Fibroblast of skin of scalp (primary cell): ENCODE measurements at places on chromosomes 3 and 15.
A peak's percentile ranks its signal among the peaks of the same experiment; 100 is the strongest.

DNA sequence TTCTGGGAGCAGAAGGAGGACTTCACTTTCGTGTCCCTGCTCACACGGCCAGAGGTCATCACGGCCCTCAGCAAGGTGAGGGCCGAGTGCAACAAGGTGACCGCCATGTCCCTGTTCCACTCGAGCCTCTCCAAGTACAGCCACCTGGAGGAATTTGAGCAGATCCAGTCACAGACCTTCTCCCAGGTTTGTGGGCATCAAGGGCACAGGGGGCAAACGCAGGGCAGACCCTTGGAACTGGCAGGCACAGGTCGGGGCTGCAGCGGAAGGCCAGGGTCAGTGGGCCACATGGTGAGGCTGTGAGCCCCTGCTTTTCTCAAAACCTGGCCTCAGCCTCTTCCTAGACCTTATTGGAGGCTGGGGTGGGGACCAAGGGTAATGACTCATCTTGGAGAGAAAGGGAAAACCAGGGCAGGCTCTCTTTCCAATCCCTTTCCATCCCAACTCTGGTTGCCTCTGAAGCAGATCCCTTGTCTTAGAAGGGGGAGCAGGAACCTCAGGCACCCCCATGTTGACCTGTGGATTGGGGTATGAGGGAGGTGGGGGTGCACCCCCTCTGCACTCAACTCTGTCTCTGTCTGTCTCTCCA is 29.5 kb downstream of the DNAH1 start:
- peak; percentile 18 for DNase-seq

- no peak for DNase-seq
These were observed 88.0 kb downstream of the CRTC3 start for GRCh38 chr15:90617668-90618097.

DNA sequence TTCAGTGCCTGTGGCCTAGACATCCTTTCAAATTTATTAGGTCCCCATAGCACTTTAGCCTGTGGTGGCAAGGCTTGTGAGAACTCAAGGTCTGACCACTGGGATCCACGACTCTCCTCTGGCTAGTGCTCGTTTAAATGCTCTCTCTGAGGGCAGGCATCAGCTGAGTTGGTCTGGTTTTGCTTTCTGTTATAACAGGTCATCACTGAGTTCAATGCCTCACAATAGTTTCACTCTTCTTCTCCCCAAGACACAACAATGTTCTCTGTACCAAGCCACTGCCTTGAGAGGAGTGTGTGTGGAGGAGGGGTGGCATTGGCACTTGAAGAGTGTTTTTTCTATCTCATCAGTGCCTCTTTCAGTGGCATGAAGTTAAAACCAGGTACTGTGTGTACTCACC is 7.6 kb downstream of the OR5K4 start:
- no peak for DNase-seq

GRCh38 chr3:65746848-65747247 is 291.9 kb downstream of the MAGI1 start:
- no peak for DNase-seq

- peak; percentile 95 for DNase-seq
These were observed 183.2 kb downstream of the P3H2 start for GRCh38 chr3:189937302-189938127.

DNA sequence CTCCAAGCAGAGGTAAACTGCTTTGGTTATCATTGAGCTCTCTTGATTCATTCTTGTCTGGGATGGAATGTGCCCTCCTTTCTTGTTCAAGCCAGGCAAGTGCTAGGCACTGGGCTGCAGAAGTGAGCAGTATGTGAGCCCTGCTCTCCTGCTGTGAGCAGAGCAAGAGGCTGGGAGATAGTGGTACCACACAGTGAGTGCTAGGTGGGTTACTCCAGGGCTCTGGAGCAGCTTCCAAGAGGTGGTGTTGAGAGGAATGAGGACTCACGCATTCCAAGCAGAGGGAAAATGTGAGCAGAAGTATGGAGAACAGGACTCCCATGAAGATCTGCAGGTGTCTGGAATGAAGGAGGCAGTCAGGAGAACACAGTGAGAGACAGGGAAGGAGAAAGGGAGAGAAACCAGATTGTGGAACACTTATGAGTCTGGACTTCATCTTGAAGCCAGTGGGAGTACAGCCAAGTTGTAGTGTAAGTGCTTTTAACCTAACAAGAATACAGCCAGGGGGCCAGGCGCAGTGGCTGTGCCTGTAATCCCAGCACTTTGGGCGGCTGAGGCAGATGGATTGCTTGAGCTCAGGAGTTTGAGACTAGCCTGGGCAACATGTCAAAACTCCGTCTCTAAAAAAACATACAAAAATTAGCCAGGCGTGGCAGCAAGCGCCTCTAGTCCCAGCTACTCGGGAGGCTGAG is 199.9 kb upstream of the CTDSPL start:
- DNase-seq: no peak

DNA sequence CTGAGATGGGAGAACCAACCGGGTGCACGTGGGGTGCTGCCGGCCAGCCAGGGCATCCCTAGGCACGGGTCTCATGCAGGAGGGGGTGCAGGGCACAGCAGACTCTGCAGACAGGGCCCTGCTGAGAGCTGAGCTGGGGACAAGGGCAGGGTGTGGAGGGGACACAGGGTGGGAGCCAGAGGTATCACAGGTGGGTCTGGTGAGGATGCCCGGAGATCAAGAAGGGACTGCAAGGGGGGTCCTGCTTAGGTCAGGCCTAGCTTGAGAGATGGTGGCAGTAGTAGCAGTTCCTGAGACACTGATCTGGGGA is 39.5 kb upstream of the PRR23E start:
- DNase-seq: no peak

- no peak for DNase-seq
These were observed 32.2 kb downstream of the PTPRG start for GRCh38 chr3:61593446-61594029.

DNA sequence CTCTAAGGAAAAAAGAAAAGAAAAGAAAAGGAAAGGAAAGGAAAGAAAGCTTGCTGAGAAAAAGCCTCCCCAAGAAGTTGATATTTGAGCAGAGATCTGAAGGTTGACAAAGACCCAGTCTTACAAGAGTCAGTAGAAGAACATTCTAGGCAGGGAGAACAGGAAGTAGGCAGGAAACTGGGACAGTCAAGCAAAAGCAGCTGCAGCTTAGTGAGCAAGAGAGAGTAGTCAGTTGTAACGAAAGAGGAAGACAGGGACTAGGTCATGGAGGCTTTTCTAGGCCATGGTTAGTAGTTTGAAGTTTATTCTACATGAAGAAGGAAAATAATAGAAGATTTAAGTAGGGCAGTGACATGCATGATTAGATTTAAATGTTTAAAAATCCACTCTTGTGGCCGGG is 31.8 kb upstream of the KLHL6 start:
- no peak for DNase-seq

- no peak for DNase-seq
These were observed 88.9 kb upstream of the NEDD4 start for GRCh38 chr15:56082263-56082761.
